Naive thymus-derived CD4-positive, alpha-beta T cell (primary cell): ENCODE measurements at places on chromosomes 1 and 21. TPM values are rescaled to one million over a fixed set of nuclear protein-coding genes. Genes with fewer than 3 reads are reported as not detected.

The SIK1 gene
- polyA plus RNA-seq, result 0.21 TPM

DNA sequence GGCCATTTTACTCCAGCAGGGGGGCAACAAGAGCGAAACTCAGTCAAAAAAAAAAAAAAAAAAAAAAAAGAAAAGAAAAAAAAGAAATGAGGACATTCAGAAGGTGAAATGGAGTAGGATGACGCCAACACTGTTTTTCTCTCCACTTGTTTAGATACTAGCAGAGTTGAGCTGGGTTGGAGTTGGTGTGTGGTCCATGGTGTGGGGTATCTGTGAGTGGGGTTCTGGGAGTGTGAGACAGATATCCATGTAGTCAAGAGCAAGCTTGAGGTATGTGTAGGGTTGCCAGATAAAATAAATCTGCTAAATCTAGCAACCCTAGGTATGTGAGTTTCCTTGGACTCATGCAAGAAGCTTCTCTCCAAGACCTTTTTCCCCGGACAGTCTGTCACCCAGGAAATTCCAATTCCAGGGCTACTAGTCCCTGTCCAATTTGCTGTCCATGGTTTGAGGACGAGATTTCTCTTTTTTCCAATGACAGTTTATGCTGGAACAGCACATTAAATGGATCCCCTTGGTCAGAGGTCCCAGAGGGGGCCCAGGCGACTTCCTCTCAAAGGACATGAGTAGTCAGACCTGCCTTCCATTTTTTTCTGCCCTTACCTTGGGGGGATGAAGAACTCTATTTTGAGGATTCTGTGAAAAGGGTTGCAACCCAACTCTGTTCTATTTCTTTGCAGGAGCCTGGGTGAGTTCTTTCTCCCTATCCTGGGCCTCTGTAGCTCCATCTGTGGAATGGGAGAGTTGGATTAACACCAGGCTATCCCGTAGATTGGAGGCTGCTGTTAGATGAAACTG lies 2.1 kb upstream of the FOXD2 start:
- no peaks in the 10 kb centered on the region for H3K36me3 ChIP-seq
- no peak for DNase-seq

GRCh38 chr1:208943291-208943690 lies 640.2 kb upstream of the CAMK1G start:
- no peaks in the 10 kb centered on the region for H3K4me1 ChIP-seq
- DNase-seq, result no peak
- no peaks in the 10 kb centered on the region for H3K36me3 ChIP-seq
- no peak overlapping the region for H3K27ac ChIP-seq
- no peaks in the 10 kb centered on the region for H3K27me3 ChIP-seq
- no peak overlapping the region for H3K4me3 ChIP-seq

DNA sequence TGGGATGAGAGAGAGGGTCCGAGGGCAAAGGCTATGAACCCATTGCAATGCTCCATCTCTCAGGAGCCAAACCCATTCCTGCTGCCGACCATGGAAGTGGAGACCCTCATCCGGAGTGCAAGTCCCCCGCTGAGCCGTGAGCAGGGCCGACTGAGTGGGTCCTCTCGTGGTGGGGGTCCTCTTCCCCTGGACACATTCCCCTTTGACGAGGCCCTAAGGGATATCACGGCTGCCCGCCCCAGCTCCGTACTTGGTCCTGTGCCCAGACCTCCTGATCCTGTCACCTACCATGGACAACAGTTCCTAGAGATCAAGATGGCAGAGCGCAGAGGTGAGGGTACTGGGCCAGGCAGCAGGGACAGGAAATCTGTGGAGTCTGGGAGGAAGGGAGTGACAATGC lies 11.0 kb downstream of the HYI start:
- H3K27me3 ChIP-seq, result no peaks in the 10 kb centered on the region
- no peak overlapping the region for H3K4me3 ChIP-seq
- no peaks in the 10 kb centered on the region for H3K4me1 ChIP-seq
- no peak overlapping the region for H3K27ac ChIP-seq

DNA sequence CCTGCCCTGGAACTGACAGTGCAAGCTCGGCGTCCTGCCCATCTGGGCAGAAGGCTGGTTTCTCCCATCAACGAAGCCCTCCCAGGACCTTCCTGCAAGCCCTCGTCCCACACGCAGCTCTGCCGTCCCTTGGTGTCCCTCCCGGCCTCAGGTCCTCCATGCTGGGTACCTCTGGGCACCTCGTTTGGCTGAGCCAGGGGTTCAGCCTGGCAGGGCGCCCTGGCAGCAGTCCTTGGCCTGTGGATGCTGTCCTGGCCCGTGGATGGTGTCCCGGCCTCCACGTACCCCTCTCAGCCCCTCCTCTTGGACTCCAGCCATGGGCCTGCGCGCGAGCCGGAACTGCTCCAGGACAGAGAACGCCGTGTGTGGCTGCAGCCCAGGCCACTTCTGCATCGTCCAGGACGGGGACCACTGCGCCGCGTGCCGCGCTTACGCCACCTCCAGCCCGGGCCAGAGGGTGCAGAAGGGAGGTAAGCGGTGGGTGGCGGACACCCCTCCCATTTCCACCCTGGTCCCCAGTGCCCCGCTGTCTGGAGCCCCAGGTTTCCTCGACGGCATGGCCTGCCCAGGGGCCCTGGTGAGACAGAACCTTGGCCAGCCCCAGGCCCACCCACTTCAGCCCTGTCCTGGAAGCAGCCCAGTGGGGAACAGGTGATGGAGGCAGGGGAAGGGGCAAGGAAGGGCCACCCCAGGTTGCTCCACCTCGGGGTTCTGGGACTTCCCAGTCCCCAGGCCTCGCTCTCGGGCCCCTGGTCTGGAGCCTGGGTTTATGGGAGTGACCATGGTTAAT lies 3.5 kb downstream of the TNFRSF14 start:
- peaks cover 73% of the 10 kb centered on the region for H3K36me3 ChIP-seq
- no peaks in the 10 kb centered on the region for H3K27me3 ChIP-seq
- no peak for DNase-seq
- peaks cover 23% of the 10 kb centered on the region for H3K4me1 ChIP-seq

The NT5C1A gene
- polyA plus RNA-seq, result not detected

The FMO4 gene
- 2.0 TPM for polyA plus RNA-seq
